Activated CD8-positive, alpha-beta memory T cell treated with anti-CD3 and anti-CD28 coated beads for 24 hours (primary cell): ENCODE measurements at places on chromosomes 7 and 10.

DNA sequence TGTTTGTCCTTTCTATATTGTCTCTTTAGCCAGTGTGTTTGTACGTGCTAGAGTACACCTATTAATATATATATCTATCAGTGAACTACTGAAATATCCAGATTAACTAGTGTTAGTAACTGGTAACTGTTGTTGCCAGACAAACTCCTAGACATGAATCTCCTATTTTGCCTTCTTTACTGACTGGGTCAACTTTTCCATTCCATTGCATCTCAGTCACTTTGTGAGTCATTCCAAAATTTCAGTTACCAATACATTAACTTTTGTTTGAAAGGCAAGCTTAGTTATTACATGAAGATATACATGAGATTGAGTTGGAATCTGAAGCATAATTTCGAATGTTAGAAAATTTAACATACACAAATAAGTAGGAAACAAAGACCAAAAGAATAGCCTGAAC lies 51.4 kb downstream of the BTAF1 start:
- no peak for DNase-seq

DNA sequence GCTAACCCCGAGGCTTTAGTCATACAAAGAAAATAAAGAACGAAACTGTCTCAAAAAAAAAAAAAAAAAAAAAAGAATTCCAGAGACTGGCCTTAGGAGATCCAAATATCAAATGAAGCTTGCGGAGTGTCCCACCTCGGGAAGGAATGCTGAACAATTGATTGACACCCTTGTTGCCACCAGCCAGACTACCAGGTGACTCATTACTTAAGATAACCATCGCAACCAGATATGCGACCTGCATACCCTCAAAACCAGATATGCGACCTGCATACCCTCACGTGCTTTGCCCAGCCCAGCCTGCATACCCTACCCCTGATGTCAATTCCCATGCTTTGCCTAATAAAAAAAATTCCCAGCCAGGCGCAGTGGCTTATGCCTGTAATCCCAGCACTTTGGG lies 2.7 kb upstream of the PRKRIP1 start:
- no peak for DNase-seq

DNA sequence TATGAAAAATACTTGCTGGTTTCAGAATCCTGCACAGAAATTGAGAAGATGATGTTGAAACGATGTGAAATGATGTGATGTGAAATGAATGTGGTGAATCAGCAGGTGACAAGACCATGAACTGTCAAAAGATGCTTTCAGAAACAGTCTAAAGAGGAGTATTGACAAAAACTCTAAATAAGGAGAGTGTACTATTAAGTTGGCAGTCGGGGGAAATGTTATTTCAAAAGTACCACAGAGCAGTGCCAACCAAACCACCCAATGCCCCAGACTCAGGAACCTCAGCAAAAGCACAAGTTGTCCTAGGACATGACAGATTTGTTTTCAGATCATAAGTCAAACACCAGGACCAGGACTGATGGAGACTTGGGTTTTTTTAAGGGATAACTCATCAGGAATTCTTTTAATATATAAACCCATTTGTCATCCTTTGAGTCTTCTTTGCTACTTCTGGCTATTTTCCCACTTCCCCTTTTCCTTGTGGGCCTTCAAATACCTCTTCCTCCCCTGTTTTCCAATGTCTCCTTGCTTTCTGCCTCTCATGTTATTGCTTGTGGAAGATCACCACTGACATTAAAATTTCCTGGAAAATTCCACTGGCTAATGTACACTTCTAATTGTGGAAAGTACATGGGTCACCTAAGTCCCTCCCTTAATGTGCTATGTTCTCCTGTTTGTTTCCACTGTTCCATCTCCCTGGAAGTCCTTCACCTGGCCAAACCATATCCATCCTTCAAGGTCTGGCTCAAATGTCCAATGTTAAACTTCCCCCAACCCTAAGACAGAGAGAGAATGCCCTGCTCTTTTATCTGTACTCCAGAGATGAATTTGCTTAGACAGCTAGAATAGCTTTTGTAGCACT lies 10.2 kb upstream of the PPP1R3C start:
- no peak for DNase-seq

GRCh38 chr10:52316001-52316400 lies 1.9 kb downstream of the DKK1 start:
- DNase-seq: no peak

DNA sequence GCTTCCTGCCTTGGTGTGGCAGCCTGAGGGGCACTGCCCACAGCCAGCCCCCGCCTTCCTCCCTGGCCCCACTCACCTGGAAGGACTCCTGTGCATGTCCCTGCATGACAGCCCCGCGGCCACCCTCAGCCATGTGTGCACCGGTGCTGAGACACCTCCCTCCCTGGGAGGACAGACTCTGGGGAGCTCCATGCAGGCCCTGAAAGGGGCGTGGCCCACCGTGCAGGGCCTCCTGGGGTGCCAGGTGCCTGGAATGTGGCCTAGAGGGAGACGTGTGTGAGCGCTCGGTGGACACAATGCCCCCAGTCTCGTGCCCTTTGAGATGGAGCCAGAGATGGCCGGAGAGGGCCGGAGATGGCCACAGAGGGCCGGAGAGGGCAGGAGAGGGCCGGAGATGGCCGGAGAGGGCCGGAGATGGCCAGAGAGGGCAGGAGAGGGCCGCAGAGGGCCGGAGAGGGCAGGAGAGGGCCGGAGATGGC lies 59.1 kb upstream of the PPP2R2D start:
- no peak for DNase-seq

- no peak for DNase-seq
These were observed 389.1 kb upstream of the COBL start for GRCh38 chr7:51705701-51706100.

GRCh38 chr7:11332186-11332864 lies 358.7 kb downstream of the PHF14 start:
- no peak for DNase-seq

GRCh38 chr7:55251911-55252310 lies 113.2 kb upstream of the LANCL2 start:
- no peak for DNase-seq

GRCh38 chr10:78850644-78851435 lies 217.9 kb upstream of the ZMIZ1 start:
- DNase-seq: no peak

DNA sequence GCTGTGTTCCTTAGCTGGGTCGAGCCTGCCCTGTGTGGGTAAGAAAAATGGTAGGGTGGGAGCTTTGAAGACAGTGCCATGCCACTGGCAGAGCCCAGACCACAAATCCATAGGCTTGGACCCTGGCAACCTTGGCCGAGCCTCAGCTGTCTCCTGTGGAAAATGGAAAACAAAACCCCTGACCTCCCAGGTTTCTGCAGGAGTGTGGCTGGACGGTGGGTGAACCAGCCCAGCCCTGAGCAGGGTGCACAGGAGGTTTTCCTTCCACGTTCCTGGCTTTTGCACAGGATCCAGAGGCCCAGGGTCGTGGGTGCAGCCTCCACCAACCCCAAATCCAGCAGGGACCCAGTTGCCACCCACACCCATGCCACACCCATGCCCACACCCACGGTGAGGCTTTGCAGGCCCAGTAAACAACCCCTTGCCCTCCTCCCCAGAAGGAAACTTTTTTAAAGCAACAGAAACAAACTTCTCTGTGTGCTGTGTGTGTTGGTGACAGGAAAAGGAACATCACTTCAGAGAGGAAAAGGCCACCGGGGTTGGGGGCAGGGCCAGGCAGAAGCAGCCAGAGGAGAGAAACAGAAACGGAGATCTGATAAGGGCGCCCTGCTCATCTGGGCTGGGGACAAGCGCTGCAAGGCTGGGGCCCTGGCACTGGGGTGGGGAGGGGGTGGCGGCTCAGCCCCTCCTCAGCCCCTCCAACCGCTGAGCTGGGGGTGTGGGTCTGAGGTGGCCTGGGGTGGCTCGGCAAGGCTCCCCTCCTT lies 20.7 kb upstream of the ZMIZ1 start:
- no peak for DNase-seq

DNA sequence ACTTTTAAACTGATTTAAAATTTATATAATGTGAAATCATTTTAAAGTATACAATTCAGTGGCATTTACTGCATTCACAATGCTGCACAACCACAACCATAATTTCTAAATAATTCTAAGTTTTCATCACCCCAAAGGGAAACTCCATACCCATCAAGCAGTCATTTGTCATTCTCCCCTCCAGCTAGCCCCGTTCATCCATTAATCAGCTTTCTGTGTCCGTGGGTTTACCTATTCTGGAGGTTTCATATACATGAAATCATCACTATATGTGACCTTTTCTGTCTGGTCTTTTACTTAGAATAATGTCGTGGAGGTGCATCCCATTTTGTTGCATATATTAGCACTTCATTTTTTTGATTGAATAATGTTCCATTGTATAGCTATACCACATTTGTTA lies 214.1 kb downstream of the ADK start:
- DNase-seq: no peak

DNA sequence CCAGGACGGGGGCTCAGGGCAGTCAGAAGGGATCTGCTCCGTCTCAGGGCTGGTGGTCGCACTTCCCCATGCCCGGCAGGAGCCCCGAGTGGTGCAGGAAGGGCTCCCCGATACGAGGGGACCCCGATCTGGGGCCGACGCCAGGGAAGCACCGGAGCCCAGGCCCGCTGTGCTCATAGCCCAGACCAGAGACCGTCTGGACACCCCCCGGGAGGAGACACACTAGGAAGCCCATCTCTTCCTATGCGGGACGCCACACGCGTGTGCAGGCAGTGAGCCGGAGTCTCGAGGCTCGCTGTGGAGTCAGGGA lies 39.7 kb upstream of the PDGFA start:
- DNase-seq: no peak

GRCh38 chr7:154332811-154333580 lies 280.8 kb downstream of the DPP6 start:
- DNase-seq: no peak

DNA sequence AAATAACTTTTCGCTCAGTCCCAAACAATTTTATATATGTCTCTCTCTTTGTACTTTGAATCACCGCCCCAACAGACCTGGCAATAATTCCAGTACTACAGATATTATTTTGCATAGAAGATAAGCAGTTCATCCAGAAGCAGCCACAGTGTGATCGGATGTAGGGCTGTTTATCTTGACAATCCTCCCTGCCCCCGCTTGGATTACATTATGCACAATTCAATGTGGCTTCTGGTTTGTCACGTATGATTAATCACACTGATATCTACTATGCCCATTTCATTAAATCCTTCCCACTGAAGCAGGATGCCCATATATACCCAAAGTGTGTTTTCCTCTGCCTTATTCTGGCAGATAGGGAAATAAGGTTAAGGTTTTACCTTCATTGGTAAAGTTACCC lies 115.2 kb downstream of the PDE1C start:
- no peak for DNase-seq

DNA sequence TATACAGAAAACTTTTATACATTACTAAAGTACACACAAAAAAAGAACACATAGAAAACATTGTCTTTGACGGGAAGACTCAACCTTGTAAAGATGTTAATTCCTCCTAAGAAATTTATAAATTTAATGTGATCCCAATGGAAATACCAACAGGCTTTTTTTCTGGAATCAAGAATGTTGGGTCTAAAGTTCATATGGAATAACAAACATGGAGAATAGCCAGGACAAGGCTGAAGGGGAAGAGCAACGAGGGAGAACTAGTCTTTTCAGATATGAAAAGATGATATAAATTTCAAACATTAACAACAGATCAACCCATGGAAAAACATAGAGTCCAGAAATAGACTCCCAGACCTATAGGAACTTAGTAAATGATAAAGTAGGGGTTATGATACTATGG lies 19.8 kb downstream of the HIPK2 start:
- no peak for DNase-seq

DNA sequence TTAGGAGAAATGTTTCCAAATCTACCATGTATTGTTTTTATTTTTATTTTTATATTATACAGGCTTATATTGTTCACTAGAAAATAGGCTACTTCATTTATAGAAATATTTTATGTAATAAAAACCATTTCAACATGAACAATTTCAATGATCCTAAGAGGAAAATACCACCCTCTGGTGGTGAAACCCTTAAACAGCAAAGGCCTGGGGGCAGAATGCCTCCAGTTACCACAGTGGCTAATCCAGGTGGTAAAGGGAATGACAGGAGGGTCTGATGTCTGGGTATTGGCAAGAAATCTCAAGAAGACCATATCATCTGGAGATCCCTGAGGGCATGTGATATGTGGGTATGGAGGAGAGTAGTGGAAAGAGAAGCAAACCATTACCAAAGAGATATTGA lies 19.3 kb downstream of the MACC1 start:
- DNase-seq: no peak

GRCh38 chr10:120927352-120927751 lies 76.2 kb downstream of the WDR11 start:
- peak; percentile 32 for DNase-seq

- DNase-seq: no peak
These were observed 112.2 kb upstream of the RAB18 start for GRCh38 chr10:27391916-27392315.

GRCh38 chr7:7266257-7266881 lies 84.0 kb downstream of the C1GALT1 start:
- DNase-seq: no peak

DNA sequence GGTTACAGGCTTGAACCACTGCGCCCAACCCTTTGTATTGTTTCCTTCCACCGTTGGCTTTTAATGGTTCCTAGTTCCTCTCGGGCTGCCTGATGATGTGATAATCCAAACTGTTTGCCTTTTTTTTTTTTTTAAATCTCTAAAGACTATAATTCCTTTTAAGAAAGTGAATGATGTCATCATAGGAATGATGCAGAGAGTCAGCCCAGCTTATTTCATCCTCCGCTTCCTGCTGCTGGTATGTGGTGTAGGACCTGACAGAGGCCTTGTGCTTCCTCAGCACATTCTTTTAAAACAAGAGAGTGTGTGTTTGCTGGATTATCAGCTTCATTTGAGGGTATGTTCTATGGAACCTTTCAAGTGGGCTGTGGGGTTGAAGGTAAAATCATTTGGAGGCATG lies 241.4 kb downstream of the LRMDA start:
- no peak for DNase-seq

- no peak for DNase-seq
These were observed 131.7 kb upstream of the EEPD1 start for GRCh38 chr7:36021367-36021766.

DNA sequence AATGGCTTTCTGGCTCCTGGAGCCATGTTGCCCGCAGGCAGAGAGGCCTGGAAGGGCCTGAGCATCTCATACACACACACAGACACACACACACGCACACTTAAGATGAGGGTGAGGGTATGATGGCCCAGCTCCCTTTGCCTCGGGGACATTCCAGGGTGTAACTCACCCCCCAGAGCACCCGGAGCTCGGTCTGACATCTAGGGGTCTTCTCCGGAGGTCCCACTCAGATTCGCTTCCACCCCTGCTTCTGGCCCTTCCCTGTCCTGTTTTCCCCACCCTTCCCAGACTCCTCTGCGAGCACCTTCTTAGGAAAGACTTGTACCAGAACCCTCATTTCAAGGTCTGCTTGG lies 304.4 kb downstream of the GRID1 start:
- DNase-seq: no peak
